ENCODE measurements at places on chromosomes 7 and 10.
A peak's percentile ranks its signal among the peaks of the same experiment; 100 is the strongest.

GRCh38 chr10:104809288-104810090 lies 168.4 kb downstream of the SORCS3 start:
- DNase-seq = peak; percentile 90

- DNase-seq = no peak
These were observed 137.0 kb downstream of the GLCCI1 start for GRCh38 chr7:8105449-8106095.

- DNase-seq = no peak
These were observed 46.0 kb downstream of the ZNRF2 start for GRCh38 chr7:30330134-30331111.

- DNase-seq = no peak
These were observed 17.6 kb upstream of the GPR146 start for GRCh38 chr7:1026721-1027161.

GRCh38 chr7:2261611-2262010 lies 19.6 kb downstream of the NUDT1 start:
- DNase-seq = no peak

DNA sequence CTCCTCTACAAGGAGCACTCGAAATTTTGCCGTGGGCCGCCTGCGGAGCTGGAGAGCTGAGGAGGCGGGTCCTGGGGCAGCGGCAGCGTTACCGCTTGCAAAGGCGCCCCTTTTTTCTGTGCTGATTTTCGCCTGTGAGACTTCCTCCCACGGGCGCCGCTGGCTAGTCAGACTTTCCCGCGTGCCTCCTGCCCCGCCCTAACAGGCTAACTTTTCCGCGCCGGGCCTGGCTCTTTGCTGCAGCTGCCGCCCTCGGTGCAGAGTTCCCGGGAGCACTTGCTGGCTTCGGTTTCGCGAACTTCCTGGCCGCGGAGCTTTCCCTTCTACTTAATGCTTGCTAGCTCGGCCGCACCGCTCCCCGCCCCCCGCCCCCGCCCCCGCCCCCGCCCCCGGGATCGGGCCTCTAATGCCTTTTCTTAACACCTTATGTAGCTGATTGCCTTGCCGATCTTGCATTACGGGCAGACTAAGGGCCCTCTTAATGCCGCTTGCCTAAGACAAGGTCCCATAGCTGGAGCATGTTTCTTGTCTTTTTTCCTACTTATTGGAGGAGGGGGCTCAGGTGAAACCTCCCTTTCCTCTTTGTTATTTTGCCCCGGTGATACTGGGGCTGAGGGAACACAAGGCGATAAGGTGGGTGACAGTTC lies 37.9 kb upstream of the RASGEF1A start:
- no peak for DNase-seq

DNA sequence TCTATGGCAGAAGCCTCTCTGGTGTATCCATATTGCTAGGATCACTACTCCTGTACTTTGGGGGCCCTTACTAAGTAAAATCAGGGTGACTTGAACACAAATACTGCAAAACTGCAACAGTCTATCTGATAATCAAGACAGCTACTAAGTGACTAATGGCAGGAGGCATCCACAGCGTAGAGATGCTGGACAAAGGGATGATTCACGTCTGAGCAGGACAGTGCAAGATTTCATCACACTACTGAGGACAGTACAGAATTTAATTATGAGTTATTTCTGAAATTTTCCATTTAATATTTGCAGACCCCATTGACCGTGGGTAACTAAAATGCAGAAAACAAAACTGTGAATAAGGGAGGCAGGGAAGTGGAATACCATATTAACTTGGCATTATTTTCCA lies 10.4 kb downstream of the CUL2 start:
- DNase-seq = no peak

DNA sequence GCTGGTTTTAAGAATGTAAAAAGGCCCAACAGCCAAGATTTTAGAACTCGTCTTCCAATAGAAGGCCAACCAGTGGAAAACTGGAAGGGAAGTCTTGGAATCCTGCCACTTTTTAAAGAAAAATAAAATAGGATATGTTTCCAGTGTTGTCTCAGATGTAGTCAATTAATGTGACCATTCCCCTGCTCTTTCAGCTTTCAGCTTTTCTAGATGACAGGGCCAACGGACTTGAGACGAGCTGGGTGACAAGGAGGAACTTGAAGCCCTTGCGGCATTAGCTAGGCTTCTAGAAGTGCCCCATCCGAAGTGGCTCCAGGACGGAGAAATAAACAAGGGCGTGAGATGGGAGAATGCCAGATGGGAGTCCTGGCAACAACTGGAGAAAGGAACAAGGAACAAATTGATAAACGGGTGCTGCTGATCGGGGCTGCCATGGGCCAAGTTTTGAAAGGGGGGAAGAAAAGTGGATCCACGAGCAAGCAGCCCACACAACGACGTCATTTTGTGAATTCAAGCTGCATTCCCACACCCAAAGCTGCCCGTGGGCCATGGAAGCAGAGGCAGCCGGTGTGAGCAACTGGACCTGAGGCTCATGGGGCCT lies 42.3 kb downstream of the CTBP2 start:
- no peak for DNase-seq

GRCh38 chr7:156659961-156660360 lies 19.4 kb downstream of the RNF32 start:
- DNase-seq = no peak

DNA sequence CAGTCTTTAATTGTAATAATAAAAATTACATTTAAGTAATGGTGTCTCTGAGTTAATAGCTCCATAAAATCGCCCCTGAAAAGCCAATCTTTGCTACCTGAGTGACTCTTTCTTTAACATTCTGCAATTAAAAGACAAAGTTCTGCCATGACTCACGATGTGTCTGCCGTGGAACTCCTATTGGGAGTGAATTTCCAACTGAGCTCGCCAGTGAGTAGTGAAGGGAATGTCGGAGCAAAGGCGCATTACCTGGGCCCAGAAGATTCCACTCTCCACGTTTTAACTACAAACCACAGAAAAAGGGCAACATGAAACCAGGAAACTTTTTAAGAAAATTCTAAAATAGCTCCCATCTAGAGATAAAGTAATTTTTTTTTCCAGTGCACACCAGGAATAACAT lies 36.9 kb upstream of the RNF32 start:
- DNase-seq = no peak

- DNase-seq = no peak
These were observed 183.8 kb downstream of the CTTNBP2 start for GRCh38 chr7:117689406-117689805.

- DNase-seq = no peak
These were observed 58.6 kb upstream of the EFCAB10 start for GRCh38 chr7:105639667-105640493.

DNA sequence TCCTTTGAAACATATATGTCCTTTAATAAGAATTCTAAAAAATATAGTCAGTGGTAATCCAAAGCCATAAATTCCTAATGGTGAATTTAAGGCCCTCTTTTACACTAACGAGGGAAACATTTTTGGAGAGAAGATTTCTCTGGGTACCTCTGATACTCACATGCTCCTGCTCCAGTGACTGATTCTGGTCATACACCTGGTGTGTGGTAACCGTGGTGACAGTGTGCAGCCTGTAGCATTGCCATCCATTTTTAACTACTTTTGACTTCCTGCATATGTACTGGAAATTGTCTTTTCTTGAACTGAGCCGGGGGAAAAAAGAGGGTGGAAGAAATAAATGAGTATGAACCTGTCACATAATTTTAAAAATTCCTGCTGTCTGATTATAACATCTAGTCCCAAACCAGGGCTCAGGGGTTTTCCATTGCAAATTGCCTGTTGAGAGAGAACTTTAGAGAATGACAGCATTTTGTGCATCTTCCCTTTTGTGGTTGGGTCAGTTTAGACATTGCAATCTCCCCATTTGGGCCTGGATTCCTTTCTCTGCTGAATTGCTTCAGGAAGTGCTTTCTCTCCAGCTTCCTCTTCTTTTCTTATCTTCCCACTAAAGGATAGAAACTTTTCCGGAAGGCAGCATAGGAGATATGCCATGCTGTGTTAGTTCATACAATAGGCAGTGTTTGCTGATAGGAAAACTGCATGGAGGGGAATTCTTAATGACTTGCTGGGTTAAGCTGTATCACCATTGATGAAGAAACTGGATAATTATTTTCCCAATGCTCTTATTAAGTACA lies 125.5 kb downstream of the GRM3 start:
- DNase-seq = no peak

DNA sequence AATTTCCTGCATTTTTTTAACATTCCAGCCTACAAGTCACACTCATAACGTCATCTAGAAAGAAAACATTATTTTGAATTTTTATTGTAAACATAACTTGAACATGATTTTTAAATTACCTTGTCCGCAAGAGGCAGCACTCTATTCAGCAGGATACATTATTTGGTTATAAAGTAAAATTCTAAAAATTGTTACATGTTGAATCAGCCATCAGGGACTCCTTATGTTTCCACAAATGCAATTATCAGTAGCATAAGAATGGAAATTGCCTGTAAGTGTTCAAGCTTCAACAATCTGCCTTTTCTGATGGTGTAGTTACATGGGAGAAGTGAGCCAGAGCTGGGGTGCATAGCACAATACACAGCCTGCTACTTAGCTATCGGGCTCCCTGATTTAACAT lies 97.5 kb downstream of the ZNF365 start:
- DNase-seq = no peak

DNA sequence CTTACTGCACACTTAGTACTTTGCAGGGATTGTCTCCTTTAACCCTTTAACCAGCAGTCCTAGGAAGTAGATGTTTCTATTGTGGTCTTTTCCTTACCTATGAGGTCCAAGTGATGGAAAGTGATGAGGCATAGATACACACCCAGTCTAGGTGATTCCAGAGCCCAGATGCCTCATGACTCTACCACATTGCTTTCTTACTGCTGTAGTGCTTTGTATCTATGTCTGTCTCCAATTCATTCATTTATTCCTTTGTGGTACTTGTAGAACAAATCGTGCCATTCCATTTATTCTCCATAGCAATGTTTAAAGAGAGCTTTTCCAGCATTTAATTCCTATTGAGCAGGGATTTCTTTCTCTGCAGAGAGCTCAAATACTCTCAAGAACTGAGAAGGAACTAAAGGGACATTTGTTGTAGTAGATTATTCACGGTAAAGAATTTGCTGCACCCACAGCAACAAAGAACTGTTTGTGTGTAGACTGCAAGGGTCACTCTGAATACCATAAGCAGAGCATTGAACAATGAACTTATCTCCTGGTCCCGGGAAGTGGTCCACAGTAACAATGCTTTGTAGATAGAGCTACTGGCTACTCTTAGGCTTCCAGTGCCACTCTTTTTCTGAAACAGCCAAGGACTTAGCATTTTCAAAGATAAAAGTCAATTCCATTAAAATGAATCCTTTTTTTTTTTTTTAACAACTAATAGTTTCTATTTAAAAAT lies 337.0 kb downstream of the PTEN start:
- DNase-seq = no peak

DNA sequence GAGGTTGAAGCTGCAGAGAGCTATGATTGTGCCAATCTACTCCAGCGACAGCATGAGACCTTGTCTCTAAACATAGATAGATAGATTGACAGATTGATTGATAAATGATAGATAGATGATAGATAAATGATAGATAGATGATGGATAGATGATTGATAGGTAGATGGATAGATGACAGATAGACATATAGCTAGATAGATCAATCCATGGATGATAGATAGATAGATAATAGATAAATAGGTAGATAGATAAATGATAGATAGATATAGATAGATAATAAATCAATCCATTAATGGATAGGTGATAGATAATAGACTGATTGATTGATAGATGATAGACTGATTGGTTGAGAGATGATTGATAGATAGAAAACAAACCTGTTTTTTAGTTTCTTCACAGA lies 349.6 kb downstream of the PAXIP1 start:
- no peak for DNase-seq

- DNase-seq = no peak
These were observed 10.6 kb downstream of the WDR86 start for GRCh38 chr7:151399305-151399601.

DNA sequence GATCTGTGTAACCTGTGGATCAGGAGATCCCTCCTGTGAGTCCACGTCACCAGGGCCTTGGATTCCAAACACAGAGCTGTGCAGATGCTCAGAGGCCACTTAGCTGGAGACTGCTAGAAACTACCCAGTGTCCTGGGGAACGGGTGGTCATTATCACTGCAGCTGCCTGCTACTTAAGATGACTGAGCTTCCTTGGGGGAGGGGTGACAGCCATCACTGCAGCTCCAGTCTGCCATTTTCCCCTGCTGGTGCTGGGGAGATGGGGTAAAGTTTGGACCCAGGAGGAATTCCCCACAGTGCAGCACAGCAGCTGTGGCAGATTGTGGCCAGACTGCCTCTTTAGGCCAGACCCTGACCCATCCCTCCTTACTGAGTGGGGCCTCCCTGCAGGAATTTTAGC lies 78.8 kb upstream of the VOPP1 start:
- DNase-seq = no peak

DNA sequence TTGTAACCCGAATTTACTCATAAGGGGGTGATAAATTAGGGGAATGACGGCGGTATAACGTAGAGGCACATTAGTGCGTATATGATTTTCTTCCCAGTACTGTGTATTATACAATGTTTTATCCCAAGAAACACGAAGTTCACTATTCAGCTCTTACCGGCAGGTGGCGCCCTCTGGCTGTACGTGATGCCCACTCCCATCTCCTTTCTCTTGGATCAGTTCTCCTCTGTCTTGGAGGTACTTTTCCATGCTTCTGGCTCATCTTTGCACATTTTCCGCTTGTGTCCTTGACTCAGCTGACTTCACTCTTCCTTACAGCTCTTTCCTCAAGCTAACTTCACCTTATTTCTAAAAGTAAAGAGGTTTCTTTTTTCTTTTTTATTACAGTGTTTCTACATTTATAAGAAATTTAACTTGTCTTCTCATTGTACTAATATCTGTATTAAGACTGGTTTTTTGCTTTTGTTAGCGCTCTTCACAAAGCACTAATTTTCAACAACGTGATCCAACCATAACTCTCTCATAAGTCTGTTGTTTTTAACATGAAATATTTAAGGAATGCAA lies 21.3 kb downstream of the TMEM176B start:
- peak; percentile 76 for DNase-seq

DNA sequence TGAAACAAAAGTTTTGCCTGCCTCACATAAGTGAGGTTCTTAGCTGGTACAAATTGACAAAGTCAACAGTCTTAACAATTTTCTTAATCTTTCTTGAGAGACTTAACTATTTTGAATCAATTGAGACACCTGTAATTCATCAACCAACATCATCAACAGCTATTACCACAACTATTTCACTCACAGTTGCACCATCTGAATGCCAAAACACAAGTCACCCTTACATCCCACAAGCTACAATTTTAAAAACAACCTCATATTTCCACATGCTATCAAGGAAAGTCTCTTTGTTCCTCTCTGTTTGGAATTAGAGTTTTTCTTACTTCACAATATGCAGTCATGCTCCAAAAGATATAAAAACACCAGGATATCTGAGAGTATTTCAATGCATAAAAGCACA lies 4.9 kb downstream of the SMURF1 start:
- DNase-seq = no peak

GRCh38 chr7:150003304-150003810 lies 129.6 kb downstream of the ATP6V0E2 start:
- DNase-seq = no peak

- no peak for DNase-seq
These were observed 16.4 kb upstream of the FOXK1 start for GRCh38 chr7:4665661-4666060.

GRCh38 chr10:35635576-35635975 lies 6.5 kb downstream of the FZD8 start:
- peak; percentile 30 for DNase-seq

GRCh38 chr10:86261941-86262687 lies 104.5 kb downstream of the GRID1 start:
- DNase-seq = no peak

GRCh38 chr10:61627266-61627665 lies 35.5 kb upstream of the CABCOCO1 start:
- no peak for DNase-seq

Data from NCI-H1105 treated with DMSO at 0.1 percent for 48 hours (cell line).